ENCODE measurements at places on chromosomes 13 and 19.

GRCh38 chr19:31261019-31261602 lies 88.1 kb downstream of the TSHZ3 start:
- no peak for DNase-seq

DNA sequence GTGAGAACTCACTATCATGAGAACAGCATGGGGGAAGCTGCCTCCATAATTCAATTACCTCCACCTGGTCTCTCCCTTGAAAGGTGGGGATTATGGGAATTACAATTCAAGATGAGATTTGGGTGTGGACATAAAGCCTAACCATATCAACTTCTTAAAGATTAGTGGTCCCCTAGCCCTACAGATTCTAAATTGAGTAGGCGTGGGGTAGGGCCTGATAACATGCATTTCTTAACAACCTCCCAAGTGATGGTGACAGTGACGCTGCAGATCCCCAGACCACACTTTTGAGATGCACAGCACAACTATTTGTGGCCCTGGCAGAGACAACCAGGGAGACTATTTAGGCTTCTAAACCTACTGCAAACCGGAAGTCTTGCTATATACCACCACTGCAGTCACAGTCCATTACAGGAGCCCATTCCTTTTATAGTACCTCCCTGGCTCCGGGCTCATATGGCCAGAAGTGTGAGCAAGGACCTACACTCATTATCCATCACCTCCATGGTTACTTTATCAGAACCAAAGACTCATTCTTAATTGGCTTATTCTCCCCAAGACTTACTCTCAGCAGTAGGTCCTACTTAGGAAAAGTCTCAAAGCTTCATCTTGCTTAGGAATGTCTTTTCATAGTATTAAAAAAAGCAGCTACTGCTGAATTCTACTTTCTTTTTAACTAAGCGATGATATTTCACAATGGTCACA lies 2.1 kb upstream of the DPY19L3 start:
- no peak for DNase-seq

DNA sequence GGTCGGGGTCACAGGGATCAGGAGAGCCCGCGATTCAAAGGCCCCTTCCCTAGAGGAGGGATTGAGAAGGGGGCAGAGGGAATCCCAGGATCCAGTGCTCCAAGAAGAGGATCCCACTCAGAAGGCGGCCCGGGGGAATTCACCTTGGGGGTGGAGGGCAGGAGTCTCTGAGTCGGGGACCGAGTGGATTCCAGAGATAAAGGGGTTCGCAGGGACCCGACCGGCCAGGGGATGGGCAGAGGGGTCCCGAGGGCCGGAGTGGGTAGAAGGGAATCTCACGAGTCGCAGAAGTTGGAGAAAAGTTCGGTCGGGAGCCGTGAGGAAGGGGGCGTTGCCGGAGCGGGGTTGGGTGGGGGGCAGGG lies 261 bp downstream of the PRKD2 start:
- no peak for DNase-seq

DNA sequence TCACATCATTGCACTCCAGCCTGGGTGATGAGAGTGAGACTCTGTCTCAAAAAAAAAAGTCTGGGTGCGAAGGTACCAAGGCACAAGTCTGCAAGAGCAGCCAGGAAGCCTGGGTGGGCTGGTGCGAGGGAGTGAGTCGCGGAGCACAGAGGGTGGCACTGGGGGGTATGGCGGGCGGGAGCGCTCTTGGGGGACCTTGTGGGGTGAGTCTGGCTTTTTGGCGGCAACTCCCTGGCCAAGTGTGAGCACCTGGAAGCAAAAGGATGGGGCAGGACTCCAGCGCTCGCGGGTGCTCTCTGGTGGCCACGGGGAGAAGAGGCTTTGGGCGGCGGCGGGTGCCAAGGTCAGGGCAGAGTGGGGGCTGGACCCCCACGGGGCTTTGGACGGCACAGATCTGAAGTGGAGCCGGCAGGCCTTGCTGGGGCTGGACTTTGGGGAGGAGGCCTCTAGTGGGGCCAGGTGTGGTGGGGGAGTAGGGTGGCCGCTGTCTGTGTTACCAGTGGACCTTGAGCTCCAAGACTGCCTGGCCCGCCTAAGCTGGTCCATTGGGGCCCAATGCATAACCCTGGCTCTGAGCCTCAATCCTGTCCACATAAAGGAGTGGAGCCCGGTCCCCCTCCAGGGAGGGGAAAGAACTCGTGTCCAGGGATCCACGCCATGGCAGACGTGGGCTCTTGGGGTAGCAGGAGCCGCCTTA lies 1.6 kb downstream of the P2RY11 start:
- DNase-seq = no peak

- no peak for DNase-seq
Measured at GRCh38 chr19:45350477-45351058, 10.0 kb downstream of the KLC3 start.

DNA sequence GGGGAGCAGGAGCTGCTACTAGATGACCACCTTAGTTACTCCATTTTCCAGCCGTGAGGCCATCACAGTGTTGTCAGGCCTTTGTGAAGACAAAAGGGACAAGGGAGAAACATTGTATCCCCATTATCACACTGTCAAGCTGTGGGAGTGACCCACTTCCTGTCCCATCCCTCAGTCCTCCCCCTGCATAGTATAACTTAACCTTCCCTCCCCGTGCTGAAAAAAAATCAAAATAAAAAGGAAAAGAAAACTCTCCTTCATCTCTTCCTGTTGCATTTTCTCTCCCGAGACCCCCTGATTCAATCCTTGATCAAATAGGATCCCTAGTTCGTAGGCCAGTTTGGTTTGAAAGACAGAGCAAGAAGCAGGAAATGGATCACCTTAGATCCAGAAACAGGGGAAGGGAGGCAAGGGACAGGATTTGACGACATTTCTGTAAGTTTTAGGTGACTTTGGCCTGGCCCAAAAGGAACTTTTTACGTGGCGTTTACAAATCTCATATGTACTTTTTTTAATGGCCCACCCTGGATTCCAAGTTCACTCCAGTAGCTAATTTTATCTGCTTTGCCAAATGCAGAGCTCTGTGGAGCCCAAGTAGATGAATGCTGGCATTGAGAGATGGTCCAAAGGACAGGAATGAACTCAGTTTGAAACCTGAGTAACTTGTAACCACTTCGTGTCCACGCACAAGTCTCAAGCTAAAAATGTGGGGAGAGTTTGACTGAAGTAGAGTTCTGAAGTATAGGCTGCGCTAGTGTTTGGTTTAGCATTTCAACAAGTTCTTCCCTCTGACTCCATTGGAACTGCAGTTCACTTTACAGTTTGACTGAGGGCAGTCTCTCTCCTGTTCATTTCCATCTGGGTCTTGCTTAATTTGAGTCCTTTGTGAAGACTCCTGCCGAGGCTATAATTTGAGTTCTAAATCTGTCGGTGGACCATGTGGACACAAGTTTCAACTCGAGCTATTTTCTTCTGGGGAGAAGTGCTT lies 16.6 kb upstream of the GATAD2A start:
- DNase-seq = no peak

DNA sequence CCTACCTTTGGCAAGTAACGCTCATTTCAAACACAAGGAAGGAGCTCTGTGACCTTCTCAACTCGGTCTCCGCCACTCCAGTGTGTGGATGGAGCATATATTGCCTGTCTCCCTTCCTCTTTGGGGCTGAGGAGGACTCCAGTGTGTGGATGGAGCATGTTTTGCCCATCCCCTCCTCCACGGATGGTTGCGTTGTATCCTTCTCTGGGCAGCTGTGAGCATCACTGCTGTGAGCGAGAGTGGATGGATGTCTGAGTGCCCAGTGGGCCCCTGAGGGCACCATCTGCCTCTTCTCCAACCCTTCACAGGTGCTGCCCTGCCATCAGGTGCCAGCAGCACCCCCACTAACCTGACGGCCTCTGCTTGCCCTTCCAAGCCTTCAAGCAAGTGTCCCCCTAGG lies 186.2 kb downstream of the TEX29 start:
- no peak for DNase-seq
